ENCODE measurements at places on chromosomes 6 and 20.
A peak's percentile ranks its signal among the peaks of the same experiment; 100 is the strongest.

DNA sequence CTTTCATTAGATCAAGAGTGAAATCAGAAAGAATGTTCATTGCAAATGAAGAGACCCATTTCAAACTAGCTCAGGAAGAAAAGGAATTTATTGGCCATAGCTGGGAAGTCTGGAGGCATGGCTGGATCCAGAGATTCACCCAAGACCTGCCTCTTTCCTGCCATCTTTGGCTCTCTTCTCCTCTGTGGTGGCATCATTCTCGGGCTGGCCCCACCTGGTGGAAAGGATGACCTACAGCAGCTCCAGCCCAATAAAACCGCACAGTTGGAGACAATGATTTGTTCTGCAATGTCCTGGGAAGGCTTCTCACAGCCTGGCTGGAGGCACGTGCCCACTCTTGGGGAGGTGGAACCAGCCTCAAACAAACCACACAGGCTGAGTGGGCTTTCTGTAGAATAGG lies 18.1 kb upstream of the FERMT1 start:
- no peak for DNase-seq

DNA sequence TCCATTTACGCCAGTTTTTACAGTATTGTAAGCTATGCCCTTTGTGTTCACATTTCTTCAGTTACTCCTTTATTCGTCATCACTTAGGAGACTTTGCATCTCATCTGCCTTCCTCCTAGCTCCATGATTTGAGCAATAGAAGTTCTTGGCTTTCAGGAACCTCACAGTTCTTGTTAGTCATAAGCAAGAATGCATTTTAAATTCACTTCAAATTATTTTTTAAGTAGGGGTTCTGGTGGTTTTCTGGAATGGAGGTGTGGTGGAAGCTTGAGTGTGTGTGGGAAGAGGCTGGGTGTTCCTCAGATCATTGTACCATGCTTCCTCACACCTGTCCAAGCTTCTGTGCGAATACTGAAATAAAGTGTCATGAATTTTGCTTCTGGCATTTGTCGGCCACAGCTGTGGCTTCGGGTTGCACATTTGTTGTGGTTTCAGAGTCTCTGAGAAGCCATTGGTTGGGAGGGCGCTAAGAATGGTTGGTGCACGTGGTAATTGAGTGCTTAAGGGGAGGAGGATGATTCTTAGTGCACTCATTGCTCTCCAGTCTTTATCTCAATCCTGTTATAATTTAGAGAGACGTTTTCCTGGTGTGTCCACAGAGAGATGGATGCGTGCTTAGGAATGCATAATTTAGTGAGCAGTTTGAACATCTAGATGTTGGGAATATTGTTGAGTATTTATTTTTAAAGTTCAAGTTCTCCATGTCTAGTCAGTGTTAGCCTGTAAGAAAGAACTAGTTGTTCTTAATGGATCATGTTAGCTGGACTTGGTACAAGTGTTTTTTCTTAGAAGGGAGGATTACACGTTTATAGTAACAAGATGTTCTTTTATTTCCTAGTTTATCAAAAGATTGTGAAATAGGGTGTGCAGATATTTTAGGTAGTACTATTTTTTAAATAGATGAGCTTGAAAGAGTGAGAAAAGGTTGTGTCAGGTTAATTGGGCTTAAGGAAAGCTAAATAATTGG lies 31.9 kb downstream of the FOXO3 start:
- peak; percentile 78 for DNase-seq

GRCh38 chr6:28558629-28559028 lies 32.9 kb downstream of the GPX5 start:
- no peak for DNase-seq

DNA sequence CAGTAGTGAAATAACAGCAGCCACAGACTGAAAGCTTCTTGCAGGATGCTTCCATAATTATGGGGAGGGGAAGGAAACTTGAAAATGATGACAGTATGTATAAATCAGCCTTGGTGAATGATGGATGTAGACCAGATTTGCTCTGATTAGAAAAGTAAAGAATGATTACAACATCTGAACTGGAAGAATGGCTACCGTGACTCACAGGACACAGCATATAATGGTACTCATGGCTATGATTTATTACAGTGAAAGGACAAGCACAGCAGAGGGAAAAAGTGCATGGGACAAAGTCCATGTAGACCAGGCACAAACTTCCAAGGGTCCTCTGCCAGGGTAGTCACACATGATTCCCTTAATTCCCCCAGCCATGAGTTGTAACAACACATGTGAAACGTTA lies 70.7 kb upstream of the POPDC3 start:
- no peak for DNase-seq

GRCh38 chr6:152018876-152019275 lies 211.4 kb downstream of the ESR1 start:
- DNase-seq = no peak

- DNase-seq = no peak
Observed at GRCh38 chr20:36491901-36492617, 49.3 kb upstream of the MYL9 start.

GRCh38 chr6:21061892-21062291 lies 527.6 kb downstream of the CDKAL1 start:
- DNase-seq = no peak

- no peak for DNase-seq
Observed at GRCh38 chr6:75993236-75994162, 79.0 kb downstream of the IMPG1 start.

GRCh38 chr6:48713612-48714011 lies 602.6 kb upstream of the PTCHD4 start:
- no peak for DNase-seq

DNA sequence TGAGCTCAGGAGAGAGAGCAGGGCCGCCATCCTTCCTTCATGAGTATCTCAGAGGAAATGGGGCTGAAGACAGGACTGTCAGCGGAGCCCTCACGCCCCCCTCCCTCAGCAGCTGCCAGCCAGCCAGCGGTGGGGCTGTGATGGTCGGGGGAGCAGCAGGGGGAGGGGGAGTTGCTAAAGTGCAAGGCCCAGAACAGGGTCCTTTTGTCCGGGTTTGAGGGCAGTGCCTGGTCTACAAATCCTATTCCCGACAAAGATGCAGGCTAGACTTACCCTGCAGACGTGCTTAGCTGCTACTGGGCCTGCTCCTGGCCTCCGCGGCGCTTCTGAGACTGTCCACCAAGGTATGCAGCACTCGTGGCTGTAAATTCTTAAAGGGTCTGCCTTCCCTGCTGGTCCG lies 593.4 kb upstream of the CDH4 start:
- DNase-seq = no peak

GRCh38 chr6:54194067-54194466 lies 82.8 kb downstream of the MLIP start:
- no peak for DNase-seq

DNA sequence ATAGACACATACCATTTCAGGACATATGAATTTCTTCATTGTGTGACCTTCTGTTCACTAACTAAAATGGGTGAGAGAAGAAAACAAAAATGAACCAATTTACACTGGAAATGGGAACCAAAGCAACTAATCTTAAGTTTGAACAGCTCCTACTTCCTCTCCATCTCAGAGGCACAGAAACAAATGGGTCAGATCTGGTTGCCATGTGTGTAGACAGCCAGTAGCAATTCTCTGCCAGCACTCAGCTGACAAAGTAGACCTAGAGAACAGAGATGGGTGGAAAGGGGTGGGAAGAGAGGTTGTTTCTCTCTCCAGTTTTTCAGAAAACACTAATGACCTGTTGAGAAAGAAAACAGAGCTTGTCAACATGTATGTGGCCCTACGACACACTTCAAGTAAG lies 14.3 kb upstream of the POPDC3 start:
- DNase-seq = no peak

- DNase-seq = peak; percentile 67
Observed at GRCh38 chr6:158837684-158838625, 18.8 kb upstream of the EZR start.

- DNase-seq = no peak
Observed at GRCh38 chr6:169176361-169176991, 77.2 kb downstream of the THBS2 start.

- DNase-seq = no peak
Observed at GRCh38 chr6:33380272-33380981, 11.2 kb upstream of the KIFC1 start.

All from right hindlimb (tissue), 1 donor.